ENCODE measurements at places on chromosomes 13 and 19. TPM values are rescaled to one million over a fixed set of nuclear protein-coding genes. Genes with fewer than 3 reads are reported as not detected.

PLIN4 gene
- total RNA-seq: under 0.01 TPM

GRCh38 chr19:55032170-55032800, 5.8 kb downstream of the GP6 start:
- no peak for DNase-seq

DNA sequence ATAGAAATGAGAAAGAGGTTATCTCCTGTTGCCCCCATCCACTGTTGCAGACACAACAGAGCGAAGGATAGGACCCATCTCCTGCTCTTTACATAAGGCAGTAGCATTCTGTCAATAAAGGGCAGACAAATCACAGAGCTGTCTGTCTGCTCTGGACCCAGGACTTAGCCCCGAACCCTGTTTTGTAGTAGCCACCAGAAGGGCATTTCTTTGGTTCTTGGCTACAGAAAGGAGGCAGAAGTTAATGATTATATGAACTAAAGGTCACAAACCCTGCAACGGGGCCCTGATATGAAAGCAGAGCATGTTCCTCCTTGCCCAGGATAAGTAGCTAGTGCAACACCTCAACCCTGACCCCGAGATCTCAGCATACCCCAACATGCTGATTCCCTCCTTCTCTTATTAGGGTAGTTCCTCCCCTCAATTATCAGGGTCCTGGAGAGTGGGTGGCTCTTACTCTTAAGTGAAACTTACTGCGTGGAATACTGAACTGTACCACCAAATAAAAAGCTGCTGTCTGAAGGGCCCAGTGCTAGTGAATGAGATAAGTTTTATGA, 680.4 kb upstream of the SPRY2 start:
- DNase-seq: no peak

DNA sequence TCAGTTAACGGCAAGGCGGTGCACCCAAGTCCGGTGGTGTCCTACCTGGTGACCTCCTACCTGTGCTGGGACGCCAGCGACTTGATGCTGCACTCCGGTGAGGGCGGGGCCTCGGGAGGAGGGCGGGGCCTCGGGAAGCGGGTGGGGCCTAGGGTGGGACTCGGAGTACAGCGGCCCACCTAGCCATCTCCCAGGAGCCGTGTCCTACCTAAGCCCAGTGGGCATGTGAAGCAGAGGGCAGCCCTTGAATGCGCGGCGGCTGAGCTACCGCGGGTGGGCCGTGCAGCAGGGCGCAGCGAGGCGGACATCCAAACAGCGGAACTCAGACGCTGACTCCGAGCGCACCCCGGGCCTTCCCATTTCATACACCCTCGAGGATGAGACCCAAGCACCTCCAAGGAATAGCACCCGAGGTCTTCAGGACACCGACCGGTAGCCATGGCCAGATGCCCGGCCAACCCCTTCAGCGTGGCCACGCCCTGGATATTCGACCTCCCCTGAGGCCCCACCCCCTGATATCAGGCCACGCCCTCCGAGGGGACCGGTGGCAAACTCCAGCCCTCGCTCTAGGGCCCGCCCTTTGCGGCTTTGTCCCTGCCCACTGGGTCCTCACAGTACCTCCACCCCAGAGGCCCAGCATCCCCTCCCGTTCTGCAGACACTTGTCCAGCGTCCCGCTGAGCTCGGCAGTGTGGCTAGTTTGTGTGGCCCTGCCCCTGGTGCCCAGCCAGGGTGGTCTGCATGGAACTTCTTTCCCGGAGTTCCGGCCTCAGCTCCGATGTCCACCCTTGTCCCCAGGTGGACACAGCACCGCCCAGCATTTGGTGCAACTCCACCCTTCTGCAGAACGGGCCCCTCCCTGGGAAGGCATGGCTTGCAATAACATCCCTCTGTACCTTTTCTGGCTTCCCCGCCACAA, 5.4 kb downstream of the KLK1 start:
- no peak for DNase-seq

ISYNA1 gene
- 3.4 TPM for total RNA-seq

DNA sequence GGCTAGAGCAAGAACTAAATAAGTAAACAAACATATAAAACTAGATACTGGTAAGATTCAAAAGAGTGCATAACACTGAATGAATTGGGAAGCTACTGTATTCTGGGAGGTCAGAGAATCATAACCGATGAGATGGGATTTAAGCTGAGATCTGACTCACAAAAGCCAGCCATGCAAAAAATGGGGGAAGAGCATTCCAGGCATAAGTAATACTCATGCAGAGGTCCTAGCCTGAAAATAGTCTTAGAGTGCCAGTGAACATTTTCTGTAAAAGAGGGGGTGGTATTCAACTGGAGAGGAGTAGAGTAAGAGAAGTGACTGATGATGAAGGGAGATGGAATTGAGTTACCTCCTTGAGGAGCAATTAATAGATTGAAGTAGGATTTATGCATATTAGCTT, 872.0 kb upstream of the GPC6 start:
- no peak for DNase-seq

DNA sequence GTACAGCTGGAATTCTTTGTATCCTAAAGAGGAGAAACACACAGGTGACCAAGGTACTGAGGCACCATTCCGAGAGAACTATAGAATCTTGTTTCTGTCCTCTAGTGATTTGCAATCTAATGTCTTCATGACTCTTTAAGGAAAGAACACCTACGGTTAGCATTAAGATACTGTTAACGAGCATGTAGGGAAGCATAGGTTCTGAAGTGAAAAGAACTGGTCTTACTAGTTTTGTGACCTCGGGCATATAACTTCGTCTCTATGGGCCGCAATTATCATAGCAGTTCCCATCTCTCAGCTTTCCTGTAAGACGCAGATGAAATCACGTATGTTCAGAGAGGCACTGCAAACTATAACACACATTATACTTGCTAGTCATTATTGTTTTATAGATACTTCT, 193.0 kb upstream of the NBEA start:
- DNase-seq: no peak

CEACAM16 gene
- total RNA-seq: not detected

GRCh38 chr13:41694545-41695301, 237.4 kb downstream of the RGCC start:
- DNase-seq: peak; percentile 95

DNA sequence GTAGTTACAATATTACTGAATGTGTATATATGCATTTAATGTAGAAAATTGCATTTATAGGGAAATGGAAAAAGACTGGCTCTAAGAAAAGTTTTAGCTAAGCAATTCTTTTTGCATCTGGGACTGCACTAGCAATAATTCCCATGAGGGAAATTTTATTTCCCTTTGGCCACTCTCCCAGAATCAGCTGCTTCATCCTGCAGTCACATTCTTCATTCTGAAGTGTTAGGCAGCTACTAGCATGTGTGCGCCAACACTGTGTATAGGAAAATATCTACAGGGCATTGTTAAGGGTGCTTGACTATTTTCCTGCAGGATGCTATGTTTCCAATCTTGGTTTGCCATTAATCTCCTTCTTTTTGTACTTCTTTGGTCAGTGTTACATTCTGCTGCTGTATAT, 312.8 kb upstream of the PCDH20 start:
- DNase-seq: no peak

DNA sequence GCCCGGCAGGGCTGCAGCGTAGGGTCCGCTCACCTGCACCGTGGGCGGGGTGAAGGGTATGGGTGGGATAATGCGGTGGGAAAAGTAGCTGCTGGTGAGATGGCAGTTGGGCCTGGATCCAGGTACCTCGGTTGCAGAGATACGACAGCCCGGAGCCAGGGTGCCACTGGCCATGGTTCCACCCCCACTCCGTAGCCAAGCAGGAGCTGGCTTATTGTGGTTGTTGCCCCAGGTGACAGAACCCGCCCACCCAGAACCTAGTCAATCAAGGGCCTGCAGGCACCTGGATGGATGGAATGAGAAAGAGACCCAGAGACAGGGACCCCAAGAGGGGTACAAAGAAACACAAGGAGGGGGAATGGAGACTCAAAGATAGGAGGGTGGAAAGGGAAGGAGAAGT, 3.5 kb upstream of the LHB start:
- no peak for DNase-seq

DNA sequence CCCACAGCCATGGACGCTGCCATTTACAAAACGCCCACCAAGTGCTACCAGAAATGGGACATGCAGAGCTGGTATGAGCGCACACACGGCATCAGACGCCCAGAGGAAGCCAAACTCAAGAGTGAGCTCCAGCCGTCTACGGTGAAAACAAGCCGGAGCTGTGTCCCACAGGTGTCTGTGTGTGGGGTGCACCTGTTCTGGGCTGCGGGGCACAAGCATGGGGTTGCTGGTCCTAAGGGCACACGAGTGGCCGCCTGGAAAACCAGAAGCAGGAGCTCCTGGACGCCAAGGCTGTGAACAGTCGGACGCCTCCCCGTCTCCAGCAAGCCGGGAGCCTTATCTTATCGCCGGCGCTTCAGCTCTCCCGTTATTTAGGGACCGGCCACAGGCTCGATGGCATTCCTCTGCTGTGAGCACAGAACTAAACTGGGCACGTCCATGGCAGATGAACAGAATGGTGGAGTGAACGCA, 1.3 kb downstream of the ADPRHL1 start:
- DNase-seq: no peak

EGLN2 gene
- 54.1 TPM for total RNA-seq

DNA sequence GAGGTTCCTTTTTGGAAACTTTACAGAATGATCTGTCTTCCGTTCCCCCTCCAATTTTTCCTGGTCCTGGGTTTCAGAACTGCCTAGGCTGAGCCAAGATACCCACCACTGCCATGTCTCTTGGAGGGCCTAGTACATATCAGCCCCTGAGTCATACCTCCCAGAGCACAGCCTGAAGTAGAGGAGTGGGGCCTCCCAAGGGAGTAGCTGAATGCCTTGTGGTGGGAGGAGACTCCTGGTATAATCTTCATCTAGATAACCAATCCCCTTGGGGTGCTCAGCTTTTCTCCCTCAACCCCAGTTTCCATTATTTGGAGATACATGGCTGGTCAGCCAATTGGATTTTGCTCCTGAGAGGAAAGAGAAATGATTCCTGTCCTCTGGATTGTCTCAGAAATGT, 30.3 kb downstream of the ZNF763 start:
- DNase-seq: peak; percentile 51

DNA sequence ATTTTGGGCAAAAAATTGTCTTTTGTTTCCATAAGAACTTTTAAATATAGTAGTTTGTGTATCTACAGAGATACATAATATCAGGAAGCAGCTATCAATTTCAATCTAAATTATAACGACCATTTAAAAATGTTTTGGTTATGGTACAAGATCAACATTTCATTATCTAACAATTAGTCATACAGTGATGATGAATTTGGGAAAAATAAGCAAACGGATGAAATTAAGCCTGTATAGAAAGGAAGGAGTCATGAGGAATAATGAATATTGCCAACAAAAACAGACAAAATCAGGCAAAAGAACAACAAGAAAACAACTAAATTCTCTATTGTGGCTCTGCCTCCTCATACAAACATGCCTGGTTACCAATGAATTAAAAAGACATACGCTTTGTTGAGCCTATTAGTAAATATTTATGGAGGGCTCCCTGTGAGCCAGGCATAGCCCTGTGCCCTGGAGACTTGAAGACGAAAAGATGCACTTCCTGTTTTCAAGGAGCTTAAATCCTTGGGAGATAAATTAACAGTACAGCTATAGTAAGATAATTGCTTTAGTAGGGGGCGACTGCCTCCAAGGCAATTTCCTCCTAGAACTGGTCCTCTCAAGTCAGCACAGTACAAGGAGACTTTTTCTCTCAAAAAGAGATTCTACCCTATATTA, 73.0 kb downstream of the NALCN start:
- DNase-seq: peak; percentile 18

DNA sequence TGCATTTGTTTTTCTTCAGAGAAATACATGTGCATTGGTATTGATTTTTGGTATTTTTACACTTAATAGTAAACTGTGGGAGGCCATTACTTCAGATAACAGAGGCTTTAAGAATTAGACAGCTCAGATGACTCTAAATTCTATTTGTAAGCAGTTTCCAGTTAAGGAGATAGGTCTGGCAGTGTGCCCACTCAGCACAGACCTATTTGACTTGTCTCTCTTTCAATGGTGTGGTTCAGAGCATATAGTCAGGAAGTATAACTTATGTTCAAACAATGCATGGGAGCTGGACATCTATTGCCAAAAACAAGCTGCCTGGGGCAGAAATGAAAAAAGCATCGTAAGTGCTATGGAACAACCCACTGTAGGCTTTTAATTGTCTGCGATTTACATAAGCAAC, 370.7 kb downstream of the HS6ST3 start:
- no peak for DNase-seq

SMIM44 gene
- total RNA-seq: not detected

GRCh38 chr13:28630869-28631268, 28.1 kb upstream of the POMP start:
- no peak for DNase-seq

DNA sequence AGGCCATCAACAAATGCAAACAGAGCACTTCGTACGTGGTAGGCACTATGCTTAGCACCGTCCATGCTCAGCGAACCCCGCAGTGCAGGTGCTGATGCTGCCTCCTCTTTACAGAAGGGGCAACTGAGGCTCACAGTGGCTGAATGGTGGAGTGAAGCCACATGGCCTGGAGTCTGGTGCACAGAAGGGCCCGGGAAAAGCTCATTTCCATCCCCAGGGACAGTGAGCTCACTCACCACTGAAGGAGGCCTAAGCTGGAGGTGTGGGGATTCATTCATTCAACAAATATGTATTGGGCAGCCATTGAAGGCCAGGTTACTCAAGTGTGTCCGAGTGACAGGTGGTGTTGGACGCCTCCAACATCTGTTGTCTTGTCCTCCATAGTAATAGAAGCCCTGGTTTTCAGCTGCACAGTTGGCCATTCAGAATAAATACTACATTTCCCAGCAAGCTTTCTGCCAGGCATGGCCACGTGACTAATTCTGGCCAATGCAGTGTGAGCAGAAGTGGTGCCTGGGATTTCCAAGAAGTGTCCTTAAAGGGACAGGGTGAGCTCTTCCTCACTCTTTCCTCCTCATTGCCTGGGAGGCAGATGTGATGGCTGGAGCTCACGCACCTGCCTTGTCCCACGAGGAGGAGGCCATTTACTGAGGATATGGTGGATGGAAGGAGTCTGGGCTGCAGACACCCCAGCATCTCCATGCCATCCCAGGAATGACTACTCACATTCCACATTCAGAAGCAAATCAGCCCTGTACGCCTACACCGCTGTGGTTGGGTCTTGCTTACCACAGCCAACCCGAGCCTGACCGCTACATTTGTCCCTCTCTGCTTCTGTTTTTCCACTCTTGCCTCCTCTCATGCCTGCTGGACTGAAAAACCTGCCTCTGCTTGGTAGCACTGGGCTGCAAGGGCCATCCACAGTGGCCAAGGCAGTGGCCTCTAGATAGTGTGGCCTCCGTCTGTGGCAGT, 2.3 kb upstream of the ZNRF4 start:
- peak; percentile 20 for DNase-seq

DNA sequence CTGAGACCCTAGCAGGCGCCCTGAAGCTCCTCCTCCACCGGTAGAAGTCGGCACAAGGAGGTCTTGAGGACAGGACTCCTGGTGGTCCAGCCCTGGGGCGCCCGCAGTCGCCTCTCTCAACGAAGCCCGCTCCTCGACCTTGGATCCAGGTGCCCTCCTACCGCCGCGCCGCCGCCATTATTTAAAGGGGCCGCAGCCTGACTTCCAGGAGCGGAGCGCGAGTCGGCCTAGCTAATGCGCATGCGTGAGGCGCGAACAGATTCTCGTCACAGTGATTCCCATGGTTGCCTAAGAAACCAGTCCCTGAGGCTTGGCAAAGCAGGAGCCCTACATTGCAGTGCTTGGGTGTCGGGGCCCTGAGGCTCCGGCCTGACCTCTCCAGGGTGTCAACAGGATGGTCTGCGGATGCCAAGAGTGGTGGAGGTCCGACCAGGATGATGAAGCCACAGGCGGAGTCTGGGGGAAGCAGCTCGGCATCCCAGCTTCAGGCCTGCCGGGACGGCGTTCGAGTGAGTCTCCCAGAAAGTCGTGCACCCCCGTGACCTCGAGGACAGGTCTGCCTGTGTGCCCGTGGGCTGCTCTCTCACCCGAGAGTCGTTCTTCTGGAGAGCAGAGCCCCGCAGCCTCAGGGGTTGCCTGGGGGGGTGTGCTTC, 66.0 kb upstream of the ZNF420 start:
- no peak for DNase-seq
